GM23338 (cell line): ENCODE measurements at places on chromosomes 5 and 9.

DNA sequence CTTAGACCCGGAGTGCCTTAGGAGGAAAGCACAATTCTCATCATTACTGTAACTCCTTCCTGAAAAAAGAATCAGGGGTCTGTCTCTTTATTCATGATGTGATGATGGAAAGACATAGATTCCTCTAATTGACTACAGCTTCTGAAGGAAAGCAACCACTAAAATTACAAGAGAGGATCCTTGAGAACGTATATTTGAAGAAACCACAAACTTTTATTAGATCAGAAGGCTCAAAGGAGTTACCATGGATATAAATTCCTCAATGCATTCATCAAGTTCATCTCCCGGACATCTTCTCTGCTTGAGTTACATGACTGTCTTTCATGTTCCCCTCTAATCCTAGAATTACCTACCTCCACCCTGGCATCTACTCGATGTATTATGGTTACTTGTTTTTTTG is 104.1 kb upstream of the PAPPA start:
- DNase-seq: no peak

- no peak for DNase-seq
These were observed 386.1 kb upstream of the MPDZ start for GRCh38 chr9:13665418-13666066.

- DNase-seq: no peak
These were observed 70.3 kb upstream of the EPB41L4B start for GRCh38 chr9:109391176-109391575.

DNA sequence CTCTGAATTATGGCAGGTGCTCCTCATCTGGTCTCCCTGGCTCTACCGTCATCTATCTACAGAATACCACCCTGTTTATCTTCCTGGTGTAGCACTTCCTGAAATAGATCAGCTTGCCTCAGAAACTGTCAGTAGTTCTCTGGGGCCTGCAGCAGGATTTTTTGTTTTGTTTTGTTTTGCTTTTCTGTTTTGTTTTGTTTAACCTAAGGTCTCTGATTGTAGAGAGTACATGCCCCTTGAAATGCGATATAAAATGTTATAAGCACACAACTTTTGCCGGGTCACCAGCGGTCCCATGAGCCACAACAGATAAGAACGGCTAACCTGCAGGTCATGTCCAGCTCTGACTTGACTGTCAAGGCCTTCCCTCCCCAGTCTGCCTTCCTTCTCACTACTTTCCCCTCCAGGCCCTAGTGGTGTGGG is 26.6 kb upstream of the CREBRF start:
- DNase-seq: no peak

GRCh38 chr5:157113002-157113401 is 4.2 kb upstream of the HAVCR2 start:
- DNase-seq: no peak

GRCh38 chr5:54259981-54260380 is 50.4 kb downstream of the ARL15 start:
- DNase-seq: peak; percentile 16

GRCh38 chr9:137445275-137445807 is 4.2 kb upstream of the ENTPD8 start:
- peak; percentile 86 for DNase-seq

GRCh38 chr9:37908283-37908682 is 4.4 kb upstream of the SLC25A51 start:
- no peak for DNase-seq

DNA sequence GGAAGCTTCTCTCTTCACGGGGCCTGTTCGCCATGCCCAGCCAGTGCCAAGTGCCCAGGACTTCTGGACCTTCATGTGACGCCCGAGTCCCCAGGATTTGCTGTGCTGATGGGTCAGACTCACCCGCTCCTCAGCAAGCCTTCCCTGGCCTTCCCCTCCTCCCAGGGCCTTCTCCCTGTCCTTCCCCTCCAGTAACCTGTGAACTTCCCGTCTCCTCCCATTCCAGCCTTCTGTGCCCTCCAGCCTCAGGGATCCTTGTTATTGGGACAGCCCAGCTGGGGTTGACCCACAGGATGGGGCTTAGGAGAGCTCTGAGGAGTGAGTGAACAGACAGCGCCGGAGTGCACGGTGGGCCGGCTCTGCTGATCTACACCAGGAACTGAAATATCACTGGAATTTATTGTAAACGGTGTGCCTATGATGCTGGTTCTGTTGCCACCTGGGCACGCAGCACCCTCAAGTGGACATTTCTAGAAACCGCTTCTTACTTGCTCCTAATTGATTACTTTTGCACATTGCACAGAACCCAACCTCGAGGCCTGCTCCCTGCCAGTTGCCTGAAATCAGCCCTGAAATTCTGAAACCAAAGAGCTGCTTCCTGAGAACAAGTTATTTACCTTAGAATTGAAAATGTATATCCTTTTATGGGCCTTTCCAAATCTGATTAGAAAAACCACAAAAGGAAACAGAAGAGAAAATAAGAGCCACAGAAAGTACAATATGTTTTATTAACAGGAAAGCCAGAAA is 1.5 kb downstream of the SPAAR start:
- peak; percentile 65 for DNase-seq

GRCh38 chr9:136596630-136597031 is 50.8 kb upstream of the NOTCH1 start:
- no peak for DNase-seq

DNA sequence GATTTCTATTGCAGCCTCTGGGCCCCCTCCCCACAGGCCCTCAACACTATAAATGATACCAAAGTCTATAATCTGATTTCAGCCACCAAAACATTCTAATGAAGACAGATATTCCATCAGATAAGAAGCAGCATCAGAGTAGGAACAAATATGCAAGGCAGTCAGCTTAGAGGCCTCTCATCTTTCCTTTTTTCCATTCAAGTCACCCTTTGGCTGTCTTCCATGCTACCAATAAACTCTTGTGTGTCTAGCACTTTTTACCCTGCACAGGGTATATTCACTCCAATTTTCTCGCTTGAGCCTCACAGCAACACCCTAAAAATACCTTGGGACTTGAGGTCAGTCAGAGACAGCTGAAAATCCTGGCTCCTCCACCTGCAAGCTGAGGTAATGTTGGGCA is 193.7 kb downstream of the BRINP1 start:
- no peak for DNase-seq

GRCh38 chr5:159641371-159642039 is 274.8 kb upstream of the ADRA1B start:
- no peak for DNase-seq

DNA sequence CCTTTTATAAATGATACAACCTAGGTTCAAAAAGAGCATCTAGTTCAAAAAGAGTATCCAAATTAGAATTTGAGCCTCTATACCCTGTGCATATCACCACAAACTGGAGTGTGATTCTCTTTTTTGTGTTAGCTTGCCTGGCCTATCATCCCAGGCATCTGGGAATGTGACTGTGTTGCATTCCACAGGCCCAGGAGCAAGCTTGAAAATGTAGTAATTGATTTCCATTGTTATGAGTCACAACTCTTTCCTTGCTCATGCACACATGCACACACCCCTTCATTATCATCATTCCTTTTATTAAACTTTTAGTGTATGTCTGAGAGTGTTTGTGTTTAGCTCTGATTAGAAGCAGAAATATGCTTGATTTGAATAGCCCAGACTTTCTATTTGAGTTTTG is 75.2 kb downstream of the FCHO2 start:
- peak; percentile 81 for DNase-seq

- DNase-seq: no peak
These were observed 311.5 kb downstream of the EFNA5 start for GRCh38 chr5:107359033-107359915.

DNA sequence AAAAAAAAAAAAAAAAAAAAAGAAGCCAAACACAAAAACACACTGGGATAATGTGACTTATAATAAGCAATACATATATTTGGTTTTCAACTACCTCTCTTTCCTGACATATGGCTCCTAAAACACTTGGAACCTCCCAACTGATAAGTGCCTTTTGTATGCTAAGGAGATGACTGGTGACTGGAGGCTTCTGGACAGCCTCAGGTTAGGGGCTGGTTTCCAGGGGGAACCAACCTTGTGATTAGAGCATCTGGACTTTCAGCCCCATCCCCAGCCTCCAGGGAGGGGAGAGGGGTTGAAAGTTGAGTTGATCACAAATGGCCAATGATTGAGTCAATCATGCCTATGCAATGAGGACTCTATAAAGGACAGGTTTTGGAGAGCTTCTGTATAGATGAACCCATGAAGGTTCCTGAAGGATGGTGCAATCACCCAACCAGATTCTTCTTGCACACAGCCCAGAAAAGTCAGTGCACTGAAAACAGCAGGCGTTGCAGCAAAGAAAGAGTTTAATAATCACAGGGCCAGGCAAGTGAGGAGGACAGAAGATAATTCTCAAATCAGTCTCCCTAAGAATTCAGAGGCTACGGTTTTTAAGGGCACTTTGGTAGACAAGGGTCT is 276.7 kb downstream of the AUH start:
- DNase-seq: no peak

- no peak for DNase-seq
These were observed 151.4 kb upstream of the PAPPA start for GRCh38 chr9:116002181-116002580.

GRCh38 chr5:140548300-140548688 is 832 bp downstream of the EIF4EBP3 start:
- DNase-seq: peak; percentile 73

DNA sequence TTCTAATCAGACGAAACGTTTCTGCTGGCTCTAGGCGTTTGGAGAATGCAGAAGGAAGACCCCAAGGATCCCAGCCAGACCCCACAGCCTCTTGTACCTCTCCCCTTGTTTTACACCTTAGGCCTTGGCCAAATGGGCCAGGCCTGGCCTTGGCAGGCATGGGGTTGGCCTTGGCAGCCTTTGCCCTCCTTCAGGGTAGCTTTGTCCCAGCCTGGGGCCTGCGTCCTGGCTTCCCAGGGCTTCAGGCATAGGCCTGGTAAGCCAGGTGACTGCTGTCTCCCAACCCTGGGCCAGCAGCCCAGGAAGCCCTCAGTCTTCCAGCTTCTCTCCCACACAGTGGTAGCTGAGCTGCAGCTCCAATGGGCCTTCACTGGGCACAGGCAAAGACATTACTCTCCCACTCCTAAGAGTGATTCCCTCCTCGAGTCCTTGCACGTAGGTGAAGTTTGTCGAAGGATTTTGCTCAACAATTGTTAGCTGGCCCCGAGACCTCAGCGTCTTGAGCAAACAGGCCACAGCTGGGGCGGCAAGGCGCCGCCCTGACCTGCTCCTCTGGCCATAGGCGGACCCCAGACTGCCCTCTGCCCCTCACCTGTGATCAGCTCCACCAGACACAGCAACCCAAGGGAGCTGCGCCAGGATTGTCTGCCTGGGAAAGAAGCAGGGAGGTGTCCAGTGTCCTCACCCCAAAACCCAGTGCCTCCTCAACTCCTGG is 1.1 kb upstream of the PITX1 start:
- DNase-seq: no peak

DNA sequence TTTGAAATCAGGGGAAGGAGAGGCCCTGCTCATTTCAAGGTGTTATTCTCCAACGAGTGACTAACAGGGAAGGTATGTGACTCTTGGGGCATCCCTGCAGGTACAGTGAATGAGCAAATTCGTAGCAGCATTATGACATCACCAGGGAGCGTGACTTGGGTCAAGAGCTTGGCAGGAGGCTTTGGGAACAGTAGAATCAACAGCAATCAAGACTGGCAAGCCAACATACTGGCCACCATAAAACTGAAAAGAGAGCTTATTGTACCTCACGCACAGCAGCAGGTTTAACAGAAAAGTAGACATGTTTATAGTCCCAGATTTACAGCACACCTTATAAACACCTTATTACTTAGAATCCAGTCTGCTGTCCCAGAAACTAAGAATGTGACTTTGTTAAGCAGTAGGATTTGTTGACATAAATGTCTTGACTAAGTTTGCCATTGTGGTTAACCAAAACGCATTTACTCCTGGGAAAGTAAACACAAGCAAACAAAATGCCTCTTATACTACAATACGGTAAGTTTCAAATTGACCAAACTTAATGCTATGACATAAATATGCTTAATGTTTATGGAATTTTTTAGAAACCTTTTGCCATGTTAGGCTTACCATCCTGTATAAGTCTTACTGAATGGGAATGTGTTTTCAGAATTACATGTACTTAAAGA is 297.8 kb downstream of the NPR3 start:
- DNase-seq: peak; percentile 67

DNA sequence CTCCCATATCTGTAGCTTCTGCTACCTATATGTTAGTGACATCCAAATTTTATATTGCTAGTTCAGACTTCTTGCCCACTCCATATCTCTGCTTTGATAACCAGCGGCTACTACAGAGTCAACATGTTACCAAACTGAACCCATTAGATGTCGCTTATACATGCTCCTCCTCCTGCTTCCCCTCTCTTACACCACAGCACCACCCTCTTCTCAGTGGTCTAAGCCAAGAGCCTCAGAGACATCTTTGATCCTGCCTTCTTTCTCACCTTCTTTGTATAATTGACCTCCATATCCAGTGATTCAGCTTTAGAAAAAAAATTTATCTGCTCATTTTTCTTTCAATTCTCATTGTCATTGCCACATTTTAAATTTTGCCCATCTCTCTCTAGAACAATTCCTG is 408.2 kb upstream of the TLE4 start:
- no peak for DNase-seq

GRCh38 chr5:135065306-135066265 is 31.6 kb upstream of the PITX1 start:
- no peak for DNase-seq

- no peak for DNase-seq
These were observed 27.7 kb upstream of the NSMF start for GRCh38 chr9:137486545-137487453.

DNA sequence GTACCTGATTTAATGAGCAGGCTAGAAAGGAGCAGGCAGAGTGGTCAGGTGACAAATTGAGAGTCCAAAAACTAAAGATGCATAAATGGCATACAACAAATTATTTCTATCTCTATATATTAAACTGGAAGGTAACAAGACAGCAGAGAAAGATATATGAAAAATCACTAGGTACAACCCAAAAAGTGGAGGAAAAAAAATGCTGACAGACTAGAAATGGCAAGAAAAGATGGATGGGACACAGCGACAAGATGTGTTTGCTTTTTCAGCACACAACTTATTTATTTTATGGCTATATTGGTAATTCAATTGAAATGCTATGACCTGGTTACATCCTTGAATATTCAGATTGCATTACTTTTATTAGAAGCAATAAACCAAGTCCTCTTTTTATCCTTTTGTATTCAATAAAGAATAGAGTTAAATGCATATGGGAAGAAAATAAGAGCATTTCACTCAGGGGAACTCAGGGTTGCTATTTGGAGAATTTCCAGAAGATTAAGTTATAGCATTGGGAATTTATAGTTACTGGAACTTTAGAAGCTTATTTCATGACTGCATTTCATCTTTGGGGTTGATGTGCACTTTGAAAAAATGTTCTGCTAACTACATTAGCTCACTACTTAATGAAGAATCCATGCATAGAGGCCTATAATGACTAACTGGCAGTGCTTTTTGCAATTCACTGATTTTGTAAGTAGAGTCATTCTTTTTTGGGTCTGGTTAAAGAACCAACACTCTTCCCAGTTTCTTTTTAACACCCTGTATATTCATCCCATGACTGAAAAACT is 566.6 kb upstream of the TUSC1 start:
- no peak for DNase-seq

- no peak for DNase-seq
These were observed 454.5 kb downstream of the HINT1 start for GRCh38 chr5:130710596-130710995.
